Cardiac muscle cell (in vitro differentiated cells and primary cell): ENCODE measurements at places on chromosomes 11 and 22. TPM values are rescaled to one million over a fixed set of nuclear protein-coding genes. Genes with fewer than 3 reads are reported as not detected.
A peak's percentile ranks its signal among the peaks of the same experiment; 100 is the strongest.

DNA sequence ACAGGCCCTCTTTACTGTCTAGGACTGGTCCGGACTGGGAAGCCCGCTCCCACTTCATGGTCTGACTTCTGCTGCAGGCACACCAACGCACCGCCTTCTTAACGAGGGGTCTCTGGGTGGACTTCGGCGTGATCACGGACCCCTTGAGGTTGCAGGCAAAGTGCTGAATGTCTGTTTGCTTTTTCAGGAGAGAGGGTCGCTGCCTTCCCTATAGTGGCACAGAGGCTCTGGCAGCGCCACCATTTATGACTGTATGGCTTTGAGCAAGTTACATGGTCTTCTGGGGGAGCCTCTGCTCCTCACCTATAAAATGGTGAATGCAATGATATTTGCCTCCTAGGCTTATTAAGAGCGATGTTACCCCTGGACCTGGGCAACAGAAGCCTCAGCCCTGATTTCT is 1.4 kb upstream of the SCN4B start:
- DNase-seq = no peak

- no peak for DNase-seq
Observed at GRCh38 chr22:26579331-26579886, 10.5 kb downstream of the TPST2 start.

DNA sequence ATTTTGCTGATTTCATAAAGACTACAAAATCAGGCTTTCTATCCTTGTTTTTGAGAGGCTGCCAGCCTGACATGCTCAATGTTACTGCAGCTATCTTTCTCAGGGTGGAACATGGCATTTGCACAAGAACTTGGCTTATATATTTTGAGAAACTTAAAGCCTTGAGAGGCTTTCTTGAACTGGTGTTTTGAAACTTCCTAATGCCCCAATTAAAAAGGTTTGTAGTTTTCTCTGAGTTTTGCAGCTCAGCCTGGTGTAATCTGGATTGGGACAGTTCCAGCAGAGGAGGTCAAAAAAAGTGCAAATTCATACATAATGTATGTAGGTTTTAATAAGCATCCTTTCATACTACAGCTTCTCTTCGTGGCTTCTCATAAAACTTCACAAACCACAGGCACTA is 223.4 kb downstream of the FAM76B start:
- DNase-seq = peak; percentile 64

- DNase-seq = no peak
Observed at GRCh38 chr11:83401506-83402225, 115.5 kb upstream of the CCDC90B start.

GRCh38 chr11:132208477-132209055 is 838.2 kb downstream of the NTM start:
- no peak for DNase-seq

- no peak for DNase-seq
Observed at GRCh38 chr22:16831257-16831656, 6.0 kb upstream of the XKR3 start.

GRCh38 chr11:116104498-116105174 is 600.4 kb upstream of the CADM1 start:
- DNase-seq = no peak

DNA sequence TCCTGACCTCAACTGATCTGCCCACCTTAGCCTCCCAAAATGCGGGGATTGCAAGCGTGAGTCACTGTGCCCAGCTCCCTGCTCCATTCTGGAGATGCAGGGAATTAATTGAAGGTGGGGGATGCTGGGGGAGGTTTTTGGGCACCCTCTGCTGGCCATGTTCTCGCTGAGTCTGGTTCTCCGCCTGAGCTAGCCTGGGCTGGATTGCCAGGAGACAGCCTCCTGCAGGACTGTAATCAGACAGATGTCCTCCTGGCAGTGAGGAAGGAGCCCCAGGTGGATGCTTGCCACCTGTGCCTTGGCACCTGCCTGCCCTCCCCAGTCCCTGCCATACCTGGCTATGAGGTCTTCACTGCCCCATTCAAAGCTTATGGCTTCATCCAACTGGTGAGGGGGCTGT is 5.4 kb downstream of the MTFP1 start:
- DNase-seq = no peak

The SLC22A25 gene
- not detected in 2 replicates for total RNA-seq
